Activated CD4-positive, alpha-beta memory T cell treated with anti-CD3 and anti-CD28 coated beads, Interleukin-2, amount 10 ng/mL, durations not matched to agents 7 days and 5 days (primary cell): ENCODE measurements at places on chromosomes 13 and 19.

DNA sequence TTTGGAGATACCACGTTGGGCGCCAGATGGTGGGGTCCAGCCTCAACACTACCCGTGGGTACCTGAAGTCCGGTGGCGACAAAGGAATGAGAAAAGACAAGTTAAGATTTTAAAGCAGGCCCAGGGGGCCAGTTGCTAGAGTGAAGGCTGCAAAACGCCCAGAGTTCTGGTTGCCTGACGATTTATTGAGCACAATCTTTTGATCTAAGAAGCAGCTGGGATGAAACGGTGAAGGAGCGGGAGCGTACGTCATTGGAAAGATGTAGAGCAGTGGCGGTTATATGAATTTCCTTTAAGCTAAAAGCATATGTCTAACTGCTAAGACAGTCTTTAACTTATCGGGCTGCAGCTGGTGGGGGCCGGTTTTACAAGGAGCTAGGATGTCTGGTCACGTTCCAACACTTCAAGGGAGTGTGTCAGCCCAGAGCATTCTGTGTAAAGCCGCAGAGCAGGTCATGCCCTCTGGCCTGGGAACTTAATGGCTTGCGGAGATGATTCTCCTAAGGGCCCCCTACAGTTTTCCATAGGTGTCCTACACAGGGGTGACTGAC lies 28.9 kb upstream of the EVI5L start:
- peaks cover 48% of the 10 kb centered on the region for H3K27me3 ChIP-seq
- no peak overlapping the region for H3K27ac ChIP-seq
- H3K4me1 ChIP-seq = peaks cover 1% of the 10 kb centered on the region
- H3K4me3 ChIP-seq = no peak overlapping the region
- no peak for DNase-seq
- peaks cover 4% of the 10 kb centered on the region for H3K36me3 ChIP-seq

DNA sequence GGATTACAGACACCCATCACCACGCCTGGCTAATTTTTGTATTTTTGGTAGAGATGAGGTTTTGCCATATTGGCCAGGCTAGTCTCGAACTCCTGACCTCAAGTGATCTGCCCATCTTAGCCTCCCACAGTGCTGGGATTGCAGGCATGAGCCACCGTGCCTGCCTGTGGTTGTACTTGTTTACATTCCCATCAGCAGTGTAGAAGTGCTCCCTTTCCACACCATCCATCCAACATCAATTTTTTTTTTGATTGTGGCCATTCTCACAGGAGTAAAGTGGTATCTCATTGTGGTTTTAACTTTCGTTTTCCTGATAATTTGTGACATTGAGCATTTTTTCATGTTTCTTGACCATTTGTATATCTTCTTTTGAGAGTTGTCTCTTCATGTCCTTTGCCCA lies 1019.4 kb upstream of the SLC10A2 start:
- no peaks in the 10 kb centered on the region for H3K27me3 ChIP-seq
- H3K27ac ChIP-seq = no peak overlapping the region
- H3K4me1 ChIP-seq = no peaks in the 10 kb centered on the region
- H3K4me3 ChIP-seq = no peak overlapping the region

GRCh38 chr13:98459171-98459681 lies 117.7 kb downstream of the STK24 start:
- peaks cover 5% of the 10 kb centered on the region for H3K4me1 ChIP-seq
- H3K4me3 ChIP-seq = no peak overlapping the region
- peaks cover 78% of the 10 kb centered on the region for H3K36me3 ChIP-seq
- no peak for DNase-seq
- H3K27ac ChIP-seq = no peak overlapping the region

DNA sequence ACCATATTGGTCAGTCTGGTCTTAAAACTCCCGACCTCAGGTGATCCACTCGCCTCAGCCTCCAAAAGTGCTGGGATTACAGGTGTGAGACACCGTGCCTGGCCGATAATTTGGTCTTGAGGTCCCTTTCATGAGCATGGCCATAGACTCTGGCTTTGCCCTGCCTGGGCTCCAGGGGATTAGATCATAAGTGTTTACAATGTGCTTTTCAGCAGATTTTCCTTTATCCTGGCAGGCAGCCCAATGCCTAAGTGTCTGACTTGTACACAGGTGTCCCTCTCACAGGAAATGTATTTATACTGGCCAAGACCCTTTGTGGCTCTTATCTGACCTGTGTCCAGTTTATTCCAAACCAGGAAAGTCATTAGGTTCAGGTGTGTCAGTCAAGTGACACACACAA lies 15.9 kb downstream of the BCAM start:
- H3K27ac ChIP-seq = no peak overlapping the region
- H3K4me3 ChIP-seq = no peak overlapping the region
- H3K27me3 ChIP-seq = peaks cover 6% of the 10 kb centered on the region
- DNase-seq = no peak

DNA sequence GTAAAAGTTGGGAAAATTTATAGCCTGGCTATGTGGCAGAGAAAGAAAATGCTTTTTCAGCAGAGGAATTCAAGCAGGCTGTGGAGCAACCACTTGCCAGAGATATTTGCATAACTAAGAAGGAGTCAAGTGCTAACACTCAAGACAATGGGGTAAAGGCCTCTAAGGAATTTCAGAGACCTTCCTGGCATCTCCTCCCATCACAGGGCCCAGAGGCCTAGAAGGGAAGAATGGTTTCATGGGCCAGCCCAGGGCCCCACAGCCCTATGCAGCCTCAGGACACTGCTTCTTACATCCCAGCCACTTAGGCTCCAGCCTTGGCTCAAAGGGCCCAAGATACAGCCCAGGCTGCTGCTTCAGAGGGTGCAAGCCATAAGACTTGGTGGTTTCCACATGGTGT lies 14.3 kb downstream of the SLC15A1 start:
- no peak overlapping the region for H3K4me3 ChIP-seq
- no peak overlapping the region for H3K27ac ChIP-seq
- H3K4me1 ChIP-seq = no peaks in the 10 kb centered on the region

DNA sequence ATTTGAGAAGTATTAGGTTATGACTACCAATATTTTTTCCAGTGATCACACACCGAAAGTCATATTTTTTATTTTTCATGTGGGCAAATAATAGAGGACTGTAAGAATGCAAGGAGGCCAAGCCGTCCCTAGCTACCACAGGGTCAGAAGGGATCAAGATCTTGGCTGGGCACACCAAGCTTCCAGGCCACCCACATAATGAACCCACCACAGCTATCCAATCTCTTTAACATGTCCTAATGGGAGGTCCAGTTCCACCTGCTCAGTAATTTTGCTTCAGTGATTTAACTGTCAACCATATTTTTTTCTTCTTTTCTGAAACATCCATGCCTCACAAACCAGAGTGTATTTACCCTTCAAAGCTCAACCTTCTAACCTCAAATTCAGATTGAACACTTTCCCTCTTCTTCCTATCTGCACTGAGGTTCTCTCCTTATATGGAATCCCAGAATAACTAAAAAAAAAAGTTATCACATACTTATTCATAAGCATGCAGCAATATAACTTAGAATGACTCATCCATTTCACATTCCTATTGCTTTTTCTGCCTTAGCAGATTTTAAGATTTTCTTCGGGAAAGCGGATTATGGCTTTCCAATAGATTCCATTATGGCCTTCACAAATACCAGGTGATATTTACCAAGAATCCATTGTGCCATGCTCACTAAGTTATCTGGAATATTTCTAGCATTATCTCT lies 12.2 kb downstream of the ARGLU1 start:
- H3K4me1 ChIP-seq = peaks cover 34% of the 10 kb centered on the region
- H3K36me3 ChIP-seq = peaks cover 78% of the 10 kb centered on the region
- no peak for DNase-seq
- H3K27me3 ChIP-seq = no peaks in the 10 kb centered on the region
- no peak overlapping the region for H3K27ac ChIP-seq

GRCh38 chr13:74325106-74325505 lies 190.9 kb upstream of the KLF12 start:
- no peak for DNase-seq
- no peak overlapping the region for H3K4me3 ChIP-seq
- no peaks in the 10 kb centered on the region for H3K36me3 ChIP-seq
- no peaks in the 10 kb centered on the region for H3K27me3 ChIP-seq

DNA sequence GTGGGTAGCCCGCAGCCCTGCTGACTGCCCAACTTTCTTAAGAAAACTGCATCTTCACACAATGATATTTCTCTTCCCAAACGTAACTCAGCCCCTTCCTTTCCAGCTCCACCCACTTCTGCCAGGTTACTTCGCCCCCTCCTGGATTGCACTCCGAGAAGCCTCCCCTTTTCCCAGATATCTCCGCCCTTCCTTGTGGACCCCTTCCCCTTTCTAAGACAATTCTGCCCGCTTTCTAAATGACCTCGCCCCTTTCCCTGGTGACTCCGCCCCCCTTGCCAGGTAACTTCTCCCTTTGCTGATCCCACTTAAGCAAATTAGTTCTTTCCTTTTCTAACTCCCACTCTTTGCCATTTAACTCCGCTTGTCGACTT lies 2.6 kb downstream of the VSIG10L start:
- no peak for DNase-seq
- H3K4me3 ChIP-seq = peak overlapping the region; percentile 89
- no peaks in the 10 kb centered on the region for H3K36me3 ChIP-seq
- peaks cover 12% of the 10 kb centered on the region for H3K4me1 ChIP-seq
- H3K27me3 ChIP-seq = peaks cover 9% of the 10 kb centered on the region
- H3K27ac ChIP-seq = peak overlapping the region; percentile 76

DNA sequence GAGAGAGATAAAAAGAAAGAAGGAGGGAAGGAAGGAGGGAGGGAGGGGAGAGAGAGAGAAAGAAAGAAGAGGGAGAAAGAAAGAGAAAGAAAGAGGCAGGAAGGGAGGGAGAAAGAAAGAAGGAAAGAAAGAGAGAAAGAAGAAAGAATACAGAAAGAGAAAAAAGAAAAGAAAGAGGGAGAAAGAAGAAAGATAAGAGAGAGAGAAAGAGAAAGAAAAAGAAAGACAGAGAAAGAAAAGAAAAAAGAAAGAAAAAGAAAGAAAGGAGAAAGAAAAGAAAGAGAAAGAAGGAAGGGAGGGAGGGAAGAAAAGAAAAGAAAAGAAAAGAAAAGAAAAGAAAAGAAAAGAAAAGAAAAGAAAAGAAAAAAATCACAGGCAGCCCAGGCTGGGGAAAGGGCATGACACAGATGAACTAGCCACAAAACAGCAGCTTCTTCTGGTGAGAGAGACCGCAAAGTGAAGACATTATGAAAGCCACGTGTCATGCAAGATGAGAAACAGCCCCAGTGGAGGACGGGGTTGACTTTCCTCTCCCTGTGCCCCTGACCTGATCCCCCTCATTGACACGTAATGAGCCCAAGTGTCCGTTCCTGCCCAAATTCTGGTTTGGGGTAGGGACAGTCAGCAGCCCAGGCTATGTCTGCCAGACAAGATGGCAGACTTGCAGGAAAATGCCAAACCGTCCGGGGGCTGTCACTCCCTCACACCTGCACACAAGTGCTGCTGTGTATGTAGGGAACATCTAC lies 102.1 kb downstream of the INSR start:
- peaks cover 21% of the 10 kb centered on the region for H3K4me1 ChIP-seq
- H3K27me3 ChIP-seq = peaks cover 20% of the 10 kb centered on the region
- no peaks in the 10 kb centered on the region for H3K36me3 ChIP-seq

- no peaks in the 10 kb centered on the region for H3K4me1 ChIP-seq
- H3K27me3 ChIP-seq = no peaks in the 10 kb centered on the region
Measured at GRCh38 chr13:32213626-32214025, 101.5 kb downstream of the ZAR1L start.

DNA sequence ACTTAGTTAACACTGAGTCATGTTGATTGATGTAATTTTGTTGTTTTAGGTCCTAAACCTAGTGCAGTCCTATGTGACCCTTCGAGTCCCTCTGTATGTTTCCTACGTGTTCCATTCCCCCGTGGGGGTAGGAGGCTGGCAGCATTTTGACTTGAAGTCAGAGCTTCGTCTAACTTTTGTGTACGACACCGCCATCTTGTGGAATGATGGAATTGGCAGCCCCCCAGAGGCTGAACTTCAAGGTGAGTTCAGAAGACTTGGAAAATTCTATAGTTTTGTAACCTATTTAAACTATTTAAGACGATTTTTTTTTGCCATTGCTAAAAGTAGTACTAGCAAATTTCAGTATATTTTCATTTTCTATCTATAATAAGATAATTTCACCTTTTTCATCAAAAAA lies 117.9 kb downstream of the STOML3 start:
- no peaks in the 10 kb centered on the region for H3K36me3 ChIP-seq
- no peaks in the 10 kb centered on the region for H3K4me1 ChIP-seq
- peak; percentile 33 for DNase-seq
- no peak overlapping the region for H3K27ac ChIP-seq

DNA sequence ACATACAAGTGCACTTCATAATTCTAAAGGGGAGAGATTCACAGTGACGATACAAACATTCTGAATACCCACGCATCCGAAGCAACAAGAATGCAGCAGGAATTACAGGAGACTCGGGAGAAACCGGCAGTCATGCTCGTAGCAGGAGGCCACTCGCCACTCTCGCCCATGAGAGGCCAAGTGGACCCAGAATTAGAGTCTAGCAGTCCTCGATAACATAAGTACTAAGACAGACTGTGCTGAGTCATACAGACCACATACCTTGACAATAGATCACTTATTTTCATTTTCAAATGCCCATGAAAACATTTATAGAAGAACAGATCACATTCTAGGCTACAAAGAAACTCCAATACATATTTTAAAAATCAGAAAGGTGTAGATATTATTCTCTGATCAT lies 299.1 kb upstream of the TSHZ3 start:
- H3K27ac ChIP-seq = no peak overlapping the region
- H3K36me3 ChIP-seq = no peaks in the 10 kb centered on the region
- H3K4me3 ChIP-seq = no peak overlapping the region
- H3K27me3 ChIP-seq = no peaks in the 10 kb centered on the region
- H3K4me1 ChIP-seq = no peaks in the 10 kb centered on the region

DNA sequence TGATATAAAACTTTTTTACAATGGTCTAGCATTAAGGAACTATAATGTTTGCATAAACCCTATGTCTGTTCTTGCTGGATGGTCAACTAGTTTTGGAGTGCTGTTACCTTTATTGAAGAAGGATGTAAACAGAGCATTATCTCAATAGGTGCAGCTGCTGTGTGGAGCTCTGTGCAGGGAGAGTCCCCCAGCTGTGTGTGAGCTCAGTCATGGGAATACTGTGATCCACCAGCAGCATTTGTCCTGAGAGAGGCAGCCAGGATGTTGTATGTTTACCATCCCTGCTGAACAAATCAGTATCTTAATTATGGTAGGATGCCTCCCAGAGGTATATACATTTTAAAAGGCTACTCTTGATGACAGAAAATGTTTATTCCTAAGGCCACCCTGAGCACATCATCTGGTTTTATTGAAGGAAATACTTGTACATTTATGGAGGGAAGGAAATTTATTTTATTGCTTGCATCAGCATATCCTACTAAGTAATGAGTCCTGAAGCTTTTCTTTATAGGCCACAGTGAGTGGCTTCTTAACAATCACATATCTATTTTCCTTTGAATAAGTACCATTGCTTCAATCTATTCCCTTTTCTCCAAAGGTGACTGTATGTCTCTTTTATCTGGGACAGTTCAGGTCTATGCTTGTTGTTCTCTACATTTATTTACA lies 11.7 kb downstream of the RAP2A start:
- no peaks in the 10 kb centered on the region for H3K4me1 ChIP-seq
- no peak overlapping the region for H3K27ac ChIP-seq
- no peak overlapping the region for H3K4me3 ChIP-seq

GRCh38 chr13:59706101-59706976 lies 457.4 kb downstream of the DIAPH3 start:
- H3K4me1 ChIP-seq = peaks cover 5% of the 10 kb centered on the region
- H3K36me3 ChIP-seq = no peaks in the 10 kb centered on the region
- H3K27ac ChIP-seq = no peak overlapping the region
- H3K27me3 ChIP-seq = no peaks in the 10 kb centered on the region
